ENCODE measurements at places on chromosomes 4 and X.

- no peak for DNase-seq
Observed at GRCh38 chrX:40171513-40172400, 74.0 kb upstream of the BCOR start.

GRCh38 chr4:53348046-53348445 lies 17.8 kb downstream of the SCFD2 start:
- no peak for DNase-seq

GRCh38 chr4:66223068-66223703 lies 552.9 kb upstream of the EPHA5 start:
- DNase-seq: no peak

DNA sequence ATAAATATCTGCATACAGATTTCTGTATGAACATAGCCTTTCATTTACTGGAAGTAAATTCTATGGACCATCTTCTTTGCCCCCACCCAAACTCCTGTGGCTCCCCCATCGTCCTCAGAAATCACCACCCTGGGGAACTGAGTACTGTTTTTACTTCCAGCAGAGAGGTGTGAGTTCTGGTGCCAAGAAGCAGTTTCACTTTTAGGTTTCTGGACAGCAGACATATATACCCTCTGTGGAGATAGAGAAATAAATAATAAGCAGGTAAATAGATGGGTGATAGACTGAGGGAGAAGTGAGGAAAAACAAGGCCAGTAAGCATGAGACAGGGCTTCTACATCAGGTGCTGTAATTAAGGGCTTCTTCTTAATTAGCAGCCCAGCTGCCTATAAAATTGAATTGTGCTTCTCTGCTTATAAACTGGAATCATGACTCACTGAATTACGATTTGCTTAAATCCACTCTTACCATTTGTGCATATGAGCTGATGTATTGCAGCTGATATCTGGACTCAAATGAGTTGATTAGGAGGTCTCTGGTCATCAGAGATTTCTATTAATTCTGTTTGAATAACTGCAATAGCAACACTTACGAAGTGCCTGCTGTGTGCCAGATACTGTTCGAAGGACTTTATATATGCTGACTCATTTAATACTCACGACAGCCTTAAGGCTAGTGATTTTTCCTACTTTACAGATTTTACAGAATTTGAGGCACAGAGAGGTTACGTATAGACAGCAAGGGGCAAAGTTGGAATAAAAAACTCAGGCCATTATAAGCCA lies 60.8 kb upstream of the DHX15 start:
- no peak for DNase-seq

DNA sequence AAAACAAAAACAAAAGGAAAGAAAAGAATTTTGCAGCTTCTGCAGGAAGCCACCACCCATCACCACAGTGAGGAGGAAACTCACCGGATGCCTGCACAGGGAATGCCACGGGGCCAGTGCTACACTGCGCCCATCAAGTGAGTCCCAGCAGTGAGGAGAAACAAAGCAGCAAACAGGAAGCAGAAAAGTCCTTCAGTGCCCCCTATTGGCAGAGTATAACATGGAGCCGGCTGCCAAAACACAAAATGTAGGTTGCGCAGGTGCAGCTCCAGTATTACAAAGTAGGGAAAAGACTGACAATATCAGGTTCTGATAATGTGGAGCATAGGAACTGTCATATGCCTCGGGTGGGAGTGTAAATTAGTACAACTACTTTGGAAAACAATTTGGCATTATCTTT lies 23.3 kb upstream of the SCML2 start:
- DNase-seq: no peak

DNA sequence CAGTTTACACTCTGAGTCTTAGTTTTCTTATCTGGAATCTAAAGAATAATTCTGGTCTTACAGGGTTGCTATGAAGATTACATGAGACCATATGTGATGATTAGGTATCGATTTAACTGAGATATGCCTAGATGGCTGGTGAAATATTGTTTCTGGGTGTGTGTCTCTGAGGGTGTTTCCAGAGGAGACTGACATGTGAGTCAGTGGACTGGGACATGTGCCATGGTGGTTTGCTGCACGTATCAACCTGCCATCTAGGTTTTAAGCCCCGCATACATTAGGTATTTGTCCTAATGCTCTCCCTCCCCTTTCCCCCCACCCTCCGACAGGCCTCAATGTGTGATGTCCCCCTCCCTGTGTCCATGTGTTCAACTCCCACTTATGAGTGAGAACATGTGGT lies 186.0 kb upstream of the CXorf66 start:
- DNase-seq: no peak

GRCh38 chrX:69297506-69297905 lies 132.3 kb upstream of the PJA1 start:
- DNase-seq: no peak

DNA sequence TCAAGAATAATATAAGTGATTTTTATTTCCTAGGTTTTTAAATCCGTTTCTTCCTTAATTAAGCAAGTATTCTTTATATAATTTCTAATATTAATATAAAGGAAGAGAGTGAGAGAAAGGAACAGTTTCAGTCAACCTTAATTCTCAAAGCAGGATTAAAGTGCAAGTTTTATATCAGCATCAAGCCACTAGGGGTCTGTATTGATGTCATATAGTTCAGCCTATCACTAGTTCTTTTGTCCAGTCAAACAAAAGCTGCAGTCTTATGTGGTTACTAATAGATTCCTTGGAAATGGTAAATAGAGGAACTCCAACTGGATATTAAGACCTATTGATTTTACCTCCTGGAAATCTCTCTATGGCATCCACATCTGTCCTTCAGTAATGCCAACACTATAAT lies 82.0 kb downstream of the NAP1L3 start:
- no peak for DNase-seq

GRCh38 chr4:121582296-121582695 lies 114.5 kb downstream of the ANXA5 start:
- no peak for DNase-seq

DNA sequence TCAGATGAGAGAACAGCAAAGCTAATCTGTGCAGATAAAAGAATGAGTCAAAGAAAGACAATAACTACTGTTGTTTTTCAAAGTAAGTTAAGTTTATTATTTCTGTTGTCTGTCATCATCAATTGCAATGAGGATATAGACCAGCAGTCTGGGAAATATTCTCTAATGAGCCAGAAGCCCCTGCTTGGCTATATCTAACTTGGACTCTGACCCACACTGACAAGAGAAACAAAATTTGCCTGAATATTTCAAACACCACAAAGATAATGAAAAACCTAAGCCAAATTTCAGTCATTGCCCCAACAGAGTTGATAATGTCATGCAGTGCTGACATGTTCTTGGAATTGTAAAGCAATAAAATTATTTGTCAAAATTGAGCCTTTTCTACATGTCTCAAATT lies 115.0 kb upstream of the PRDX4 start:
- DNase-seq: no peak

GRCh38 chrX:121754301-121754700 lies 706.9 kb downstream of the GLUD2 start:
- DNase-seq: no peak

DNA sequence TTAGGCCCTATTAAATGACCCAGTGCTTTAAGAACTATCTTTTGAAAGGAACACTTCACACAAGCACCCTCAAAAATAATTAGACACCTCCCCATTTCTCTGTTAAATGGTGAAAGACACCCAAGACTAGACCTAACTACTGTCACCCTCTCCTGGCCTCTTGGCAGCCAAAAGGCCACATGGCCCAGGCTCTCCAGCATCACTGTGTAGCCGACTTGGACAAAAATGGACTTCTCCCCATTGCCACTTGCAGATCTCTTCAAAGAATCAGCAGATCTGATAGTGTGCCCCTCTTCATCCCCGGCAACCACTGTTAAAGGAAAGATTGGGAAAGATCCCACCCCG lies 2.0 kb downstream of the MID1IP1 start:
- DNase-seq: no peak

All from stimulated activated CD4-positive, alpha-beta T cell treated with anti-CD3 and anti-CD28 coated beads, TNF-alpha, amount 100 ng/mL, for 4 hours (primary cell).